Left ventricle myocardium superior (tissue), 1 donor: ENCODE measurements at places on chromosomes 5 and 9. TPM values are rescaled to one million over a fixed set of nuclear protein-coding genes. Genes with fewer than 3 reads are reported as not detected.

The IGFBPL1 gene
- not detected for total RNA-seq

The C9orf153 gene
- total RNA-seq: 0.42 TPM

The BARHL1 gene
- not detected for total RNA-seq

The NR5A1 gene
- not detected for total RNA-seq

The ADAMTS2 gene
- 4.3 TPM for total RNA-seq

The CDH6 gene
- total RNA-seq: 2.6 TPM

The TAF11L5 gene
- total RNA-seq: not detected

GRCh38 chr5:135885031-135885430 lies 10.6 kb downstream of the IL9 start:
- DNase-seq: no peak

- DNase-seq: no peak
Measured at GRCh38 chr5:79512049-79512448, 1.9 kb downstream of the HOMER1 start.

- no peak for DNase-seq
Measured at GRCh38 chr5:102902135-102902448, 147.0 kb downstream of the PAM start.

- DNase-seq: no peak
Measured at GRCh38 chr9:69760278-69760610, 433 bp upstream of the PTAR1 start.

- no peak for DNase-seq
Measured at GRCh38 chr9:75033791-75034473, 5.8 kb upstream of the CARNMT1 start.

DNA sequence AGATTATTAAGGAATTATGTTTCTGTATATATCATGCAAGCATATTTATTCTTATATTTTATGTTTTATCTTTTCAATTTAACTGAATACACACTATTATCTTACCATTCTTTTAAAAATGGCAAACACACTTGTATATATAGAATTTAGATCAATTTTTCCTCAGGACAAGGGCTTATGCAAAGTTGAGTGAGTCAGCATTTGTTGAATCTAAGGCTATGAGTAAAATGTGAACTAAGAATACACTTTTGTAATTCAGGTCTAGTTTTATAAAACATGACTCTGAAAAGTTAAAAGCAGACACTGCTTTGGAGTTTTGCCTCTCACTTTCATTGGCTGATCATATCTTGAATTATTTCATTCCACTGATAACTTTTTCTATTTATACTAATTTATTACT lies 127.8 kb downstream of the FOCAD start:
- no peak for DNase-seq

DNA sequence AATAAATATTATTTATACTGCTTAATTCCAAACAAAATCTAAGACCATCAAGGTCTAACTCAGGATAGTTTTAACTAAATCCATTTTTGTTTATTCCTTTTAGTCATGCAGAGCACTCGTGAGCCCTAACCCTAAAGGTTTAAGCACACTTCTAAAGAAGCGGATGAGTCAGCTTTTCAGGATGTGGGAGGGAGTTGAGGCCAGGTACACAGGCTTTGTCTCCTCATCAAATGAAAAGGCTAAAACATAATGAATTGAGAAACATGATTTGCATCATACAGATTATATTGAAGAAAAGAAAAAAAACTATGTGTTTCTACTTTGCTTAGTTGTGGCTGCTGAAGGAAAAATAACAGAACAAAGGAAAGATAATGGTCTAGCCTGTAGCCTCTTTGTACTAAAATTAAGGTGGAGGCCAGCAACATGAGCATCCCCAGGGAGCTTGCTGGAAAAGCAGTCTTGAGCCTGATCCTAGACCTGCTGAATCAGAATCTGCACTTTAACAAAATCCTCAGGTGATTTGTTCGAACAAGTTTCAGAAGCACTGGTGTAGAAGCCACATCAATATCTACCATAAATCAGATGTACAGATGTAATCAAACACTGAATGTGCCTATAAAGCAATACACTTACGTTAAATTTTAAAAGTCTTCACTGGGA lies 21.1 kb upstream of the ISCA1 start:
- DNase-seq: no peak

DNA sequence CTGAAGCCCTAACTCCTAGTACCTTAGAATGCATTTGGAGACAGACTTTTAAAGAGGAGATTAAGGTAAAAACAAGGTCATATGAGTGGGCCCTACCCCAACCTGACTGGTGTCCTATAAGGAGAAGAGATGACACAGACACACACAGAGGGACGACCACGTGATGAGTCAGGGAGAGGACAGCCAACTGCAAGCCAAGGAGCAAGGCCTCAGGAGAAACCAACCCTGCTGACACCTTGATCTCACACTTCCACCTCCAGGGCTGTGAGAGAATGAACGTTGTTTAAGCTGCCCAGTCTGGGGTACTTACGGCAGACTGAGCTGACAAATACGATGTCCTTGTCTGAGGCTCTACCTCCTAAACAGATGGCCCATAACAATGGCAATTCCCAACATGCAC lies 93.6 kb downstream of the ROR2 start:
- DNase-seq: no peak

DNA sequence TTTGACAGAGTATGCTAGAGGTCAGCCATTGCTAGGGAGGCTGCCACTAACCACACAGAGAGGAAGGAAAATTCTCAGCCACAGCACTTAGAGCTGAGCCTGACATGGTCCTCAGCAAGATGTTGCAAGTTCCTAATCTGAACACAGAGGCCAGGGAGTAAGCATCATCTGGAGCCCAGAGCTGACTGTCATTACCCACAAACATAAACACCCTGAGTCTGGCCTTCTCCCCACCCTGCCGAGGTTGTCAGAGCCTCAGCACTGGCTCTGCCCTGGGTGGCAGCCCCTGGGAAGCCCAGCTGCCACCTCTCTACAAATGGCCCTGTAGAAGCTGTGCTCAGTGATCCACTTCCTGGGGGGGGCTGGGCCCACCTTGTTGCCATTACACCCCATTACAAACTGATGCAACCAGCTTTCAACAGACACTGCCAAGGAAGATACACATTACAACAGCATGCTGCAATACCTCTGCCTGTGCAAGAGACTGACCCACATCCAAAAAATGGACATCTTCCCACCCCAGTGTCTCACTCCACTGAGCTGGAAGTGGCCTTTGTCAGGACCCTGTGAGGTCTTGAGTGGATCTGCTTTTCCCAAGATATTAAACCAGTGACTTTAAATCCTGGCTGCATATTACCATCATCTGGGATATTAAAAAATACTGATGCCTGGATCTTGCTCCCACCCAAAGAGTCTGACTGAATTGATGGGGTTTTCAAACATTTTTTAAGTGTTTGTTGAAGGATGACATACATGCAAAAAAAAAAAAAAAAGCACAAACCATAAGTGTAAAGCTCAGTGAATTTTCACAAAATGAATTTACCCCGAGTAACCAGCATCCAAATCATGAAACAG lies 33.0 kb downstream of the IRF1 start:
- DNase-seq: peak; percentile 45

- DNase-seq: no peak
Measured at GRCh38 chr9:98345011-98345410, 89.6 kb upstream of the TBC1D2 start.

GRCh38 chr9:82763656-82764055 lies 299.3 kb downstream of the RASEF start:
- DNase-seq: no peak

GRCh38 chr9:21634951-21635350 lies 152.8 kb upstream of the IFNE start:
- no peak for DNase-seq

- peak; percentile 18 for DNase-seq
Measured at GRCh38 chr9:137371946-137372651, 50.9 kb downstream of the EXD3 start.

- DNase-seq: no peak
Measured at GRCh38 chr5:143601357-143601756, 197.9 kb upstream of the NR3C1 start.

DNA sequence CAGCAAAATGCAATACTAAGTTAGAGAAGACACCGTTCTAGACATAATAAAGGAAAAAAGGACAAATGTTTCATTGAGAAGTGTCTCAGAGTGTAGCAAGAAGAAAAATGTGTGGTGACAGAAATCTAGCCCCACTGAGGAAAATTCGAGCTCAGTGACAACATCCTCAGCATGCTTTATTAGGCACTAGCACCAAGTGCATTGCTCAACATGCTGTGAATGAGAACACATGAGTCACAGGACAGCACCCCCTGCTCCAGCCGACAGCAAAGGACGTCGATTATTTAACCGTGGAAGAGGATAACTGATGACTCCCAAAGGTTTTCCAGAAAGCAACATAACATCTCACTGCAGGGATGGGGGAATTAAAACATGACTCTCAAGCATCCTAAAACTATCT lies 182.7 kb downstream of the GNAQ start:
- DNase-seq: peak; percentile 42
